DMS 273 treated with DMSO at 0.1 percent for 48 hours (cell line): ENCODE measurements at places on chromosomes 1 and 21.
A peak's percentile ranks its signal among the peaks of the same experiment; 100 is the strongest.

DNA sequence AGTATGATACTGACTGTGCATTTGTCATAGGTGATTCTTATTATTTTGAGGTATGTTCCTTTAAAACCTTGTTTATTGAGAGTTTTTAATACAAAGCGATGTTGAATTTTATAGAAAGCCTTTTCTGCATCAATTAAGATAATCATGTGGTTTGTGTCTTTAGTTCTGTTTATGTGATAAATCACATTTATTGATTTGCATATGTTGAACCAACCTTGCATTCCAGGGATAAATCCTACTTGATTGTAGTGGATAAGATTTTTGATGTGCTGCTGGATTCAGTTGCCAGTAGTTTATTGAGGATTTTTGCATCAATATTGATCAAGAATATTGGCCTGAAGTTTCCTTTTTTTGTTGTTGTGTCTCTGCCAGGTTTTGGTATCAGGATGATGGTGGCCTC is 158.0 kb downstream of the CENPF start:
- no peak for DNase-seq

GRCh38 chr1:54973205-54973921 is 7.1 kb upstream of the TMEM61 start:
- peak; percentile 60 for DNase-seq

GRCh38 chr1:168180148-168180524 is 1.4 kb downstream of the TIPRL start:
- no peak for DNase-seq

DNA sequence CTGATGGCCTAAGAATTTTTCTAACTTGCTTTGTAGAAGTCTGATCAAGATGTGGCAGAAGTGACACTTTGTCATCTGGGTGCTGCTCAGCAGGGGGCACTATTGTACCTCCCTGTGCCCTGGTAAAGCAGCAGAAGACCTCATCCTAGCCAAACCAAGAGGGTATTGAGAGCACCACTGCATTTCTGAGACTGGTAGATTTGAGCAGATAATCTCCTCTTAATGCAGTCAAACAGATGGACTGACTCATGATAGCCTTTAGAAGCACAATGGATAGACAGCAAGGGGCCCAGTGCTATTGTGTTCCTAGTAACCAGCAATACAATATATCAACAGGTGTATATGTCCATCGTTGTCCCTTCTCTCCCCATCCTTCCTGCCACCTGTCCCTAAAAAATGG is 5.7 kb downstream of the TPM3 start:
- DNase-seq, result no peak

- DNase-seq, result no peak
These were observed 753 bp downstream of the C1orf210 start for GRCh38 chr1:43284546-43285110.

GRCh38 chr21:34639250-34639649 is 24.3 kb upstream of the RCAN1 start:
- DNase-seq, result no peak

- no peak for DNase-seq
These were observed 73.8 kb downstream of the BCAR3 start for GRCh38 chr1:93607814-93608186.

DNA sequence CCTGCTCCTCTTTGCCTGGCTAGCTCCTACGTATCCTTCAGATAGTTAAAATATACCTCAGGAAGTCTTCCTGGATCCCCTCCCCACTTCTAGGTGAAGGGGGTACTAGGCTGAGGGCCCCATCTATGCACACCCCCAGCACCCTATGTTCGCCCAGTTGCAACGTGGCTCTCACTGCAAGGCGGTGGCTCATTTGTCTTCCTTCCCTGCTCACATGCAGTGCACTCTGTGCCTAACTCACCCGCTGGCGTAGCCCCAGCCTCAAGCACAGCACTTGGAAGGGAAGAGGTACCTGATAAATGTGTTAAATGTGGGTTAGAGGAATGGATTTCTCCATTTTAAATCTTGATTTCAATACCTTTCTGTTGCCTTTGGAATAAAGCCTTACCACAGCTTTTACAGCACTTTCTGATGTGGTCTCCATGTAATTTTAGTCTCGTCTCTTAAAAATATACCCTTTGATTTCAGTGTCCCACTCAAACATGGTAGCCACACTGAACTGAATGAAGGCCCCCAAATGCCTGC is 39.3 kb downstream of the L1TD1 start:
- DNase-seq, result no peak

DNA sequence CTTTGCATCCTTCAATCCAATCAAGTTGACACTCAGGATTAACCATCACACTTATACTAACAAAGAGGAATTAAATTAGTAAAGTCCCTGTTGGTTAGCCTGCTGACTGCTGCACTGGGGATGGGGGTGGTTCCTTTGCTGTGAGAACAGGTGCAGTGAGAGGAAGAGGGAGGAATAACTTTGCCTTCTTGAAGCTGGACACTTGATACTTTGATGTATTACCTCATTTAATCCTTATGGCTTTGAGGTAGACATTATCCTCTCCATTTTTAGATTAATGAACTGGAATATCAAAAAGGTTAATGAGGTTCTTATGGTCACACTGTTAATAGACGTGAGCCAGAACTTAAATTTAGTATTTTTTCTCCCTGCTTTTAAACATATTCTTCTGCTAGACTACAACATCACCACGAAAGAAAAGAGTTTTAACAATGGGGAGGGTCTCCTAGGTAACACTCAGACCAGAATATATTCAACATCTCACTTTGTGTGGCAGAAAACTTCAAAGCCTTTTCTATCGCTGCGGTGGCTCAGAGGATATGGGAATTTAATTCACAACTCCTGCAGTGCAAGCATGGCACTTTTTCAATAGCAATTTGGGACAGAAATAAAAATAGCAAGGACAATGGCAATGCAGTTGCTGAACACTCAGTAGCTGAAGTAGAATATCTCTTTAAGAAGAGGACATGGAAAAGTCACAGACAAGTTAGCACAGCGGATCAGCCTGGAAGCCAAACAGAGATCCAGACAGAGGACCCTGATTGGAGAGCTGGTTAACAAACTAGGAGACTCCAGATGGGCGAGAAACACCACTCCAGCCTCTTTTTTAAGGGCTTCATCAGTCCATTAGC is 68.8 kb upstream of the DNAH14 start:
- DNase-seq, result no peak

DNA sequence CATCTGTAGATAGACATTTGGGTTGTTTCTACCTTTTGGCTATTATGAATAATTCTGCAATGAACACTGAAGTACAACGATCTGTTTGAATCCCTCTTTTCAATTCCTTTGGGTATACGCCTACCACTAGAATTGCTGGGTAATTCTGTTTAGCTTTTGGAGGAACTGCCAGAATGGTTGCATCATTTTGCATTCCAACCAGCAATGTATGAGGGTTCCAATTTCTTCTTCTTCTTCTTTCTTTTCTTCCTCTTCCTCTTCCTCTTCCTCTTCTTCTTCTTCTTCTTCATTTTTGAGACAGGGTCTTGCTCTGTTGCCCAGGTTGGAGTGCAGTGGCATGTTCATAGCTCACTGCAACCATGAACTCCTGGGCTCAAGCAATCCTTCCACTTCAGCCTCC is 13.8 kb upstream of the THEM5 start:
- DNase-seq, result no peak

- no peak for DNase-seq
These were observed 43.3 kb upstream of the LRP8 start for GRCh38 chr1:53371121-53371666.

DNA sequence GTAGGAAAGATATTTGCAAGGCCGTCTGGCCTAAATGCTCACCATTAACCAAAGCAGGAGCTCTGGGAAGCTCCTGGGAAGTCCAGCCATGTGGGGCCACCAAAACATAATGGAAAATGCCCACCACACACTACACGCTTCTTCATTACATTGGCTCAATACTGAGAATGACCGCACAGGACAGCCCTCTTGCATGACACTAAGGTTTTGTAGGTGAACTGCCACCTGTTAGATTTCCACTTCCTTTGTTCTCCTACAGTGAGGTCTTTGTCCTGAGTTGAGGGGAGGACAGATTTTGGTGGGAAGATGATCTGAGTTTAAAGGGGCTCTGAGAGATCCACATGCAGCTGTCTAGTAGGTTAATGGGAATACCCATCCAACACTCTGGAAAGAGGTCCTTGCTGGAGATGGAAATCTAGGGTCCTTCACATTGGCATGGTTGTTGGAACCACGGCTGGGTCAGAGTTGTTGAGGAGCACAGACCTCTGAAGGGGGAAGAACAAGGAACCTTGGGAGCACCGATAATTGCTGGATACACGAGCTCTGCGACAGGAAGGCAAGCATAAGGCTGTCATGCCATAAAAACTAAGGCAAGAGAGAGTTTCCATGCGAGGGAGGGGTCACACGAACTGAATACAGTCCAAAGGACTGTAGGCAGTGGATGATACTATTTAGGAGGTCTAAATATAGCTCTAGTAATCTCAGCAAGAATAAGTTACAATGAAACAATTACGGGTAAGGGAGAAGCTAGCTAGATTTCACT is 105.5 kb upstream of the IRF2BP2 start:
- DNase-seq, result no peak

GRCh38 chr1:165816826-165817497 is 10.5 kb upstream of the UCK2 start:
- DNase-seq, result no peak

- DNase-seq, result peak; percentile 18
These were observed 648 bp downstream of the ATP1A1 start for GRCh38 chr1:116373431-116374352.

- DNase-seq, result no peak
These were observed 38.8 kb upstream of the CLCA4 start for GRCh38 chr1:86507935-86508582.

- DNase-seq, result peak; percentile 63
These were observed at the start of gene RAB13 for GRCh38 chr1:153985941-153986761. Gene RAB13, minus strand, starts transcription at chr1:153986339. Its CDS starts 103 bp downstream, at chr1:153986236.

DNA sequence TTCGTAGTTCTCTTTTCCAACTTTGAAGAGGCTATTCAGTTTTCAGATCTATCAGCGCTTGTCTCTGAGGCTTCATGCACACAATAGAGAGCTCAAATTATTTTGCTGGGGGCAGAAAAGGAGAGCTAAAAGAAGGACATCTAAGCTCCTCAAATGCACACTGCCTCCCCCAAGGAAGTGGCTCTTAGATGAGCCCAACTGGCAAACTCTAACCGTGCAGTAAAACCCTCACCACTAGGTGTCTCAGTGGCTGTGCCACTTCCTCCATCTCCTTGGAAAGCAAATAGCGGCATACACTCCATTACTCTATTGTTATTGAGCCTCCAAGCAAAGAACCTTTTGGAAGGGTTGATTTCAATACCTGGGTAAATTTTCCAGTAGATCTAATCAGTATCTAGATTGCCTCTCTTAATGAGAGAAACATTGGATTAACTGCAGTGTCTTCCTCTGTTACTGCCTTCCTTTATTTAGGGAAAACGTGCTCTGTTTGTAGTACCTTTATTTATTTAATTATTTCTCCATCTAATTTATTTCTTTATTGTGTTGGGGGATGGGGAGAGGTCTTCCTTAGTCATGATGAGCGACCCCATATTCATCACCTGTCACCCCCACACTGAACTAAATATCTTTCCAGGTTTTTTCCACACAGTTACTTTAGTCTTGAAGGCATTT is 9.2 kb upstream of the SFPQ start:
- peak; percentile 65 for DNase-seq

DNA sequence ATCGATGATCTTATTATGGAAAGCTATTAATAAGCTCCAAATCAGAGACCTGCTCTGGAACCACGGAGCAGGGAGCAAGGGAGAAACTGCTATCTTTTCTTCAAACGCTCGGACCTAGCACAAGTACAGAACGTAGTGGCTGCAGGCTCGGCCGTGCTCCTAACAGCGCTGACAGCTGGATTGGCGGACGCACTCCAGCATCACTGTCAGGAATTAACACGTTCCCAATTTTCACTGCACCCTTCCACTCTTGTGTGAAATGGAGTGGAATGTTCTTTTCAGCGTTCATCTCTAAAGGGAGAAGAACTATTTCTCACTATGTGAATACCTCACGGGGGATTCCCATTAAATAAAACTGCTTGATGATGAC is 106.9 kb downstream of the ZNF281 start:
- DNase-seq, result no peak

GRCh38 chr1:12601700-12602658 is 16.0 kb downstream of the DHRS3 start:
- no peak for DNase-seq

DNA sequence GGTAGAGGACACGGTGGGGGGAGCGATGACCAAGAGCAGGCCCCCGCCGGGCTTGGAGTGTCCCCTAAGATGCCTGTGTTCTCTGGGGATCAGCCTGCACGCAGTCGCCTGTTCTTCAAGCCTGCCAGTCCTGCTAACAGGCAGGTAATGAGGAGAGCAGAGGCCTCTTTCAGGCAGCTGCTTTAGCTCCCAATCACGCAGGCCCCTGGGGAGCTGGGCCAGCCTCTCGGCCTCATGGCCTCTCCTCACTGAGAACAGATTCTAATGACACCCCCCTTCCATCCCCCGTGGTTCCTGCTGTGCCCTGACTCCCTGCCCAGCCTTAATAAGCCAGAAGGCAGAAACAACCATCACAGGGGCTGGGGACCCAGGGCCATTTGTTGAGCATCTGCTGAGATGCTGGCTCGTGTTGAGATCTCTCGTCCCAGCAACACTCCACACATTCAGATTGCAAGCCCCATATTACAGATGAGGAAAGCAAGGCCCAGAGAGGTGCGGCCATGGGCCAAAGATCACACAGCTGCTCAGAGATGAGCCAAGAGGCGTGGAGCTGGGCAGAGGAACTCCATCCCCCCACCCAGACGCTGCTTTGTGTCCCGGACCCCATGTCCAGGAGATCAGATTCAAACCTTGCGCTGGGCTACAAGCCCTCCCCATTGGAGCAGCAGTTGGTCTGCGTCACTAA is 71.6 kb upstream of the CASZ1 start:
- peak; percentile 61 for DNase-seq

DNA sequence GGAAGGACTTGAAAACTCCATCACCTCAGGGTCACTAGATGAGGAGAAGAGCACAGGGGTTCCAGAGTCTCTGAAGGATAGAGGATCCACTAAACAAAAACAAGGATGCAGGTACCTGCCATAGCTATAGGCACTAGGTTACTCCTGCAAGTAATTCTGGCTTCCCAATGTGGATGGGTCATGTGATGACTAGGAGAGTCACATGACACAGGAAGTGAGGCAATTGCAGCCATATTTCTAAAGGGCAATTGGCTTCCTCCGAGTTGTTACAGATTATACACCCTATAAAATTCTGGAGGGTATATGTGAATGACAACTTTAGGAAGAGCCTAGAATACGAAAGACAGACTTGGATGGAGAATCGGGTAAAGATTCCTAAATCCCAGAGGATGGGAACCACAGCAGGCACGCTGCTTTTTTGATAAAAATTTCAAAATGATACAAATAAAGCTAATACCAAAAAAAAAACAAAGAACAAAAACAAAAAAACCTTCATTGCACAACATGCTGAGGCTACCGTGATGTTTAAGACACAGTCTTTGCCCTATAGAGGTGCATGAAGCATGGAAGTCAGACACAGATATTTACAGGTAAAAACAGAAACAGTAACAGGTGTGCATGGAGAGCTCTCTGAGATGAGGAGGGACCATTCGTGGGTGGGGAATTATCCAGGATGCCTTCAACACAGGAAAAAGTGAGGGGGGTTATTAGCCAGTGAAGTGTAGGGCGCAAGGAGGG is 10.5 kb downstream of the MTX1 start:
- no peak for DNase-seq
